ENCODE measurements at places on chromosomes 7 and 10.

DNA sequence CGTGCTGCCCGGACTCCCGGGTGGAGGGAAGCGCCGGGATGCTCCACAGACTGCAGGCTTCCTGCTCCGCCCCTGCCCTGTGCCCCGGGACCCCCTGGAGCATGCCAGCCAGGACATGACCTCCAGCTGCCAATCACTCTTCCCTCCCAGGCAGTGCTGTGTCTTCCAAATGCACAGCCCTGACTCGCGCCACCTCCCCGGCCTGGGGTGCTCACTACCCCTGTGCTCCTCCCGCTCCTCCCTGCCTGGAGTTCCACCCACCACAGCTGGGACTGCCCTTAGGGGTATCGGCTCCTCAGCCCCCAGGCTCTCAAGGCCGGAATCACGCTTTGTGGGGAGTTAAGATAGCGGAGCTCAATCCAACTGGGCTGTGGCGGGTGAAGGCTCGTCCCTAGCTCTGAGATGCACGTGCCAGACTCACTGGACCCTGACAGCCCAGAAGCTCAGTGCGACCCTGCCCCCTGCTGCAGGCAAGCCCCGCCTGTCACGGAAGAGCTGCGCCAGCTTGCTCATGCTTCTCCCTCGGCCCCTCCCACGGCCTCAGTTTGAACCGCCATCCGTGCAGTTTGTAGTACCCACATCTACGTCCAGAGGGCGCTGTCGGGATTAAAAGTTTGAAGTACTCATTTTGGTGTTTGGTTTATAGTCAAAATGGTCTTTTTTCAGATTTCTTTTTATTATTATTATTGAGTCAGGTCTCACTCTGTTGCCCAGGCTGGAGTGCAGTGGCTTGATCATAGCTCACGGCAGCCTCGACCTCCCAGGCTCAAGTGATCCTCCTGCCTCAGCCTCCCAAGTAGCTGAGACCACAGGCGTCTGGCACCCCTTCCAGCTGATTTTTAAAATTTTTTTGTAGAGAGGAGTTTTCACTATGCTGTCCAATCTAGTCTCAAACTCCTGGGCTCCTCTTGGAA is 142.5 kb upstream of the TCERG1L start:
- no peak for DNase-seq

DNA sequence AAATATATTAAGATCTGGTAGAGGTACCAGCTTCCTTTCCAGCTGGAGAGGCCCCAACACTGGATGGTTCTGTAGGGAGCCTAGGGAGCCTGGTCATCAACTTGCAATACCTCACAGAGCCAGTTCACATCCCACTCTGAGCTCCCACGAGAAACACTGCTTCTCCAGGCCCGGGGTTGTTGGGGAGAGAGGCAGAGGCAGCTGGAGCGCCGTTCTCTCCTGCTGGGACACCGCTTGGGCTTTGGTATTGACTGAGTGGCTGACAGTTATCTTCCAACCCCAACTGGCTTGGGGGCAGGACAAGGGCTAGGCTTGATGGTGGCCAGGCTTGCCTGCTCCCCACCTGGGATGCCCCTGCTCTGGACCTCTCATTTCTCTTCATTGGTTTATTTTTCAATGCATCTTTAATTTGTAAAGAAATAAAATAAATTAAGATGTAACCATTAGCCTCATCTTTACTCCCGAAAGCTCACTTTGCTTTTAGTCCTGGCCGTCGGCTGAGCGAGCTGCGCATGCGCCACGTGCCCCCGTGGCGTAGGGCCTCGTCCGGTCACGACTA is 10.0 kb upstream of the CHCHD1 start:
- DNase-seq: peak; percentile 61

GRCh38 chr7:155998328-155998691 is 186.0 kb upstream of the SHH start:
- DNase-seq: peak; percentile 15

GRCh38 chr7:139708541-139708940 is 69.3 kb downstream of the HIPK2 start:
- no peak for DNase-seq

DNA sequence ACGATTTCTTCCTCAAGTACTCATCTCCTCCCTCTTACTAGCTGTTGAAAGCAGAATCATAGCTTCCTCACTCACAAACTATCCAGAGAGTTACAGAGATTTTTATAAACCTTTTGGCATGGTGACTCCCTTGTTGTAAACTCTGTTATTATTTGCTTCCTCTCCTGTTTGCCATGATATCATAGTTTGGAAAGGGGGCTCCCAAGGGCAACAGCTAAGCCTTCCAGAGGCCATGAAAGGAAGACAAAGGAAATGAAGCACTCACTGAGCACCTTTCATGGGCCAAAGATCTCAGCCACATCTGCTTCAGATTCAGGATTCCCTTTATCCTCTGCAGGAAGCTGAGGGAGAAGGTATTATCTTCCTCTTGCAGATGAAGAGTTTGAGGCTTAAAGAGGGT is 484.6 kb downstream of the PLXNA4 start:
- DNase-seq: no peak

- DNase-seq: no peak
Observed at GRCh38 chr10:89655722-89656121, 10.7 kb upstream of the PANK1 start.

GRCh38 chr10:4121502-4122380 is 336.7 kb upstream of the KLF6 start:
- DNase-seq: no peak

DNA sequence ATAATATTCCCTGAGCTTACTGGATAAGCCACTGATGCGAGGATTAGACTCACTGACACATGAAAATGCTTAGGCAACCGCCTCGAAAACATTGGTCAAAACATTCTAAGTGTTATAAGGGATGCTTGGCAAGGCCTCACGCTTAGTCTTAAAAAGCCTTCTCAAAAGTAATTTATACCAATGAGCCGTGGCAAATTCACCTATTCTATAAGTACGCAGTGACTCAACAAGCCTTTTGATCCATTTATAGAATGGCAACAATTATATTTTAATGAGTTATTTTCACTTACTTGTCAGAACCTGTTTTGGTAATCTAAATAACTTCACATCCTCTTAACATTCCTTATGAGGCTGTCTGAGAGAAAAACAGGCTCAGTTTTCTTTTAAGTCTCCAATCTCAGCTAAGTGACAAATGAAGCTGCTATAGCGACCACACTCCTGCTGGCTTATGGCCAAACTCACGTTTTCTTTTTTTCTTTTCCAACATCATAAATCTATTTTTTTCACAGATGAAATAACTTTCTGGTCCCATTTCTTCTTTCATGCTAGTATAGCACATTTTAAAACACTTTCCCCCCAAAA is 121.2 kb upstream of the AFAP1L2 start:
- no peak for DNase-seq

DNA sequence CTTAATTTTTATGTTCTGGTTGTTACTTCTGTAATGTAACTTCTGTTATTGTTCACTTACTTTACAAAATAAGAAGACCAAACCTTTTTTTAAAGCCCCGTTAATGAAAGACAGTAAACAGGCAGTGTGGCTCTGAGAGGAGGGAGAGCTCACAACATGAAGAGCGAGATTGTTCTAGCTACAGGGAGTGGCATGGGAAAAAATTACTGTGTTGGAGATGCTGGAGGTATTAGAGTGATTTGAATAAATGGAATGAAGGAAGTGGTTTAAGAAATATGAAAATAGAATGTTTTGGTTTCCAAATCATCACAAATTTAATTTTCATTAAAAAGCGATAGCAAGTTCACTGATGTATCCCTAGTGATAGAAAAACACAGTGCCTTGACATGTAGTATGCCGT is 31.8 kb downstream of the REEP3 start:
- no peak for DNase-seq

- no peak for DNase-seq
Observed at GRCh38 chr10:4240608-4241197, 455.7 kb upstream of the KLF6 start.

- no peak for DNase-seq
Observed at GRCh38 chr10:7123774-7124173, 287.1 kb downstream of the SFMBT2 start.
